ENCODE measurements at places on chromosomes 3 and 15.

- no peak for DNase-seq
Measured at GRCh38 chr15:85564686-85565085, 184.3 kb downstream of the AKAP13 start.

- DNase-seq: no peak
Measured at GRCh38 chr3:184778426-184779332, 33.3 kb upstream of the VPS8 start.

- no peak for DNase-seq
Measured at GRCh38 chr3:150469031-150469930, 61.2 kb downstream of the TSC22D2 start.

- no peak for DNase-seq
Measured at GRCh38 chr15:22228101-22228762, 147.9 kb downstream of the OR4M2 start.

DNA sequence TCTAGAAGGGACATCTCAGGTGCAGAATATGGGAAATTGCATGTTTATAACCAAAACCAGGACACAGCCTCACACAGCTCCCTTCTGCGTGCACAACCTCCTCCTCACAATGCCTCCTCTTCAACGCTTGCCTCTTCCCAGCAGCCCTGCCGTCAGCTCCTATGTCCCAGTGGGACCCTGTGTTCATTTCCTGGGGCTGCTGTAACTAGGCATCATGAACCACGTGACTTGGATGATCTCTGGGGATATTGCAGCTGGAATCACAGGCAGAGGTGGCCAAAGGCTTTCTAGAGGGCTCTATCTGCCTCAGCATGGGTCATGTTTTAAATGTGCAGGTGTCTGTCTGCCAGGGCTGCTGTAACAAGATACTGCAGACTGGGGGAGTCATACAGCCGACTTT is 375.3 kb downstream of the OCA2 start:
- DNase-seq: no peak

GRCh38 chr3:142960322-142960850 is 3.1 kb downstream of the PAQR9 start:
- DNase-seq: no peak

- DNase-seq: no peak
Measured at GRCh38 chr3:50564321-50564720, 3.2 kb downstream of the C3orf18 start.

DNA sequence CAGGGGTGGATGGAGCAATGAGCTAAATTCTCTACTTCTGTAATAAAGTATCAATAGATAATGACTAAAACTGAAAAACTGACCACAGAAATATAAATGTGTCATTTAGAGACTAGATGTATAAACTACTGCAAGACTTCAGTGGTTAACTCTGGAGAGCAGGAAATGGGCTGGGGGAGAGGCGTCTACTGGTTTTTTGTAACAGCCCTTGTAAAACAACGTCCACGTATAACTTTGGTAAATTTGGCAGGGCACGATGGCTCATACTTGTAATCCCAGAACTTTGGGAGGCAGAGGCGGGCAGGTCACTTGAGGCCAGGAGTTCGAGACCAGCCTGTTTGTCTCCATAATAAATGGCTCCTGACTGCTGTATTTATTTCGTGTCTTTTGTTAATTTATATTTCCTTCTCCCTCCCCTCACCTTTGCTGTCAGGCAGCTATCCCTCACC is 12.5 kb downstream of the RAB27A start:
- no peak for DNase-seq

GRCh38 chr3:162441716-162442115 is 945.1 kb downstream of the OTOL1 start:
- DNase-seq: no peak

GRCh38 chr15:80233581-80233980 is 18.4 kb downstream of the CTXND1 start:
- DNase-seq: no peak

- DNase-seq: no peak
Measured at GRCh38 chr15:89829161-89829560, 14.5 kb upstream of the ANPEP start.

DNA sequence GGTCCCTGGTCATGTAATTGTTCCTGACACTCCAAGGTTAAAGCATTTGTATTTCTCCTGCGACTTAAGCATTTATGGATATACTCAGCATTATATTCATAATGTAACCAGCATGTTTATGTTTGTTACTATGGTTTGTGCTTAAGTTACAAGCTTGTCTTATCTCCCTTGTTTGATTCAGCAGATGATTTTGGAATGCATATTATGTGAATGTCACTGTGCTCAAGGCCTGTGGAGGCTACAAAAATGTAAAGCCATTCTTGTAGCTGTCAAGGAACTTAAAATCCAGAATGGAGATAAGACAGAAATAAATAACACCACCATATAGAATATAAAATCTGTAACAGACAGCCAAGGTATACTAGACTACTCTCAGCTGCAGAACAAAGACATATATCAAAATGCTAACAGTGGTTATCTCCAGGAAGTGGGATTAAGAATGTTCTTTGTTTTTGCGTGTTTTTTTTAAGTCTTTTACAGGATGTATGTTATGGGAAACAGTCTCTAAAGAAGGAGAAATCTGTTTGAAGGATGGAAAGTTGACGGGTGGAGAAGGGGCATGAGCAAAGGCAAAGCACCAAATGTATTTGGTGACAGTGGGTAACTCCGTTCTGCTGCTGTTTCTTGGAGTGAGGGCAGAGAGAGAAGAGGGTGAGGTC is 61.4 kb downstream of the IGF2BP2 start:
- DNase-seq: no peak

GRCh38 chr15:36925653-36926426 is 174.5 kb downstream of the MEIS2 start:
- DNase-seq: no peak

DNA sequence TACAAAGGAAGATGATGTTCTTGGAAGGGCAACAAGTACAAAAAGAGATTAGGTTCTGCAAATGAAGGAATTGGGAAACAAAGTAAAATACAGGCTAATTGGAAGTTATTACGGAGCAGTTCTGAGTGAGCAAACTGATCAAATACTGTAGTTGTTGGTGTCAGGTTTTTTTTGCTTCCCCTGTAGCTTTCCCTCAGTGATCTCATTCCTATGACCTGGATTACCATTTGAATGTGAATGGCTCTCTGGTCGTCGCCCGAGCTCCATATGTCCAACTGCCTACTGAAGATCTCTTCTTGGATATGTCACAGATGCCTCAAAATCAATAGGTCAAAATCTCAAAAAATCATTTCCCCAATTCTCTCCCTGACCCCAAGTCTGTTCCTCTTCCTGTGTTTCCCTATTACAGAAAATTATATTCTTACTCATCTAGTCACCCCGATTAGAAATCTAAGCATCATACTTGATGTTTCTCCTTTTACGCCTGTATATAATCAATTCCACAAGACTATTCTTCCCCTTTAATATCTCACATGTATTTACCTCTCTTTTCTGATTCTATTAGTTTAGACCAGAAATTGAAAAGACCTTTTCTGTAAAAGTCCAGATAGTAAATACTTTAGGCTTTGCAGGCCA is 29.0 kb downstream of the GOLM2 start:
- DNase-seq: no peak

DNA sequence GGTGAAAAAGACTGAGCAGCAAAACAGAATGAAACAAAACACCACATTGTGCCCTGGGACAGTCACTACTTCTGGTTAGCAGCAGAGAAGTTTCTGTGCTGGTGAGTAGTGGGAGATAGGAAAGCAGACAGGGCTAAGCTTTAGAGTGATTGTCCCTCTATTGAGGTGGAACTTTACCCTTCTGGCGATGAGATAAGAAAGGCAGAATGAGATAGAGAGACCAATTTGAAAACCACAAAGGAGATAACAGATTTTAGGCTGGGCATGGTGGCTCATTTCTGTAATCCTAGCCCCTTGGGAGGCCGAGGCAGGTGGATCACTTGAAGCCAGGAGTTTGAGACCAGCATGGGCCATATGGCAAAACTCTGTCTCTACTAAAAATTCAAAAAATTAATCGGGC is 208.5 kb downstream of the TBL1XR1 start:
- no peak for DNase-seq

DNA sequence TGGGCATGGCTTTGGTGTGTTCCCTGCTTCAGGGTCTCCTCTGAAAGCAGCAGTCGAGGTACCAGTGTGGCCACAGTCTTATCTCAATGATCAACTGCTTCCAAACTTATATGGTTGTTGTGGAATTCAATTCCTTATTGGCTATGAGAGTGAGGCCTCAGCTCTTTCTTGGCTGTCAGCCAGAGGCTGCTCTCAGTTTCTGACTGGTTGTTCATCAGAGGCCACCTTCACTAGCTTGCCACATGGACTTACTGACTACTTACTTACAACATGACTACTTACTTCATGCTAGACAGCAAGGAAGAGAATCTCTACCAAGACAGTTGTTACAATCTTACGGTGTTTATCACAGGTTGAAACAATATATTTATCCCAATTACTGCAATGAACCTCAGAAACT is 789.2 kb downstream of the DIPK2A start:
- no peak for DNase-seq

Data from activated CD8-positive, alpha-beta memory T cell treated with anti-CD3 and anti-CD28 coated beads for 48 hours (primary cell).